ENCODE measurements at places on chromosomes 5 and 9.

DNA sequence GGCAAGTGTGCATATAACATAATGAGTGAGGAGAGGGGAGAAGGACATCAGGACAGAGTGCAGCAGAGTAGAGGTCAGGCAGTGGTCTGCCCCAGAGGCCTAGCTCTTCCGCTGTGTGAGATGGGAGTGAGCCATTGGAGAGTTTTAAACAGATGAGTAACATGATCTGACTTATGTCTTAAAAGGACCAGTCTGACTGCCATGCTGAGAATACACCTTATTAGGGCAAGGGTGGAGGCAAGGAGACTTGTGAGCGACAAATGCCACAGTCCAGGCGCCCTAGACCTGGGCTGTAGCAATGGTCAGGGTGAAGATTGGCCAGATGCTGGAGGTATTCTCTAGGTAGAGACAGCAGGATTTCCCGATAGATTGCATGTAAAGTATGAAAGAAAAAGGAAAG is 83.1 kb downstream of the WWC1 start:
- no peak for DNase-seq

GRCh38 chr9:138117836-138118235 is 240.3 kb downstream of the CACNA1B start:
- DNase-seq = no peak

GRCh38 chr5:75002271-75002670 is 50.1 kb downstream of the GCNT4 start:
- no peak for DNase-seq

GRCh38 chr5:6743161-6743560 is 29.9 kb downstream of the TENT4A start:
- no peak for DNase-seq

DNA sequence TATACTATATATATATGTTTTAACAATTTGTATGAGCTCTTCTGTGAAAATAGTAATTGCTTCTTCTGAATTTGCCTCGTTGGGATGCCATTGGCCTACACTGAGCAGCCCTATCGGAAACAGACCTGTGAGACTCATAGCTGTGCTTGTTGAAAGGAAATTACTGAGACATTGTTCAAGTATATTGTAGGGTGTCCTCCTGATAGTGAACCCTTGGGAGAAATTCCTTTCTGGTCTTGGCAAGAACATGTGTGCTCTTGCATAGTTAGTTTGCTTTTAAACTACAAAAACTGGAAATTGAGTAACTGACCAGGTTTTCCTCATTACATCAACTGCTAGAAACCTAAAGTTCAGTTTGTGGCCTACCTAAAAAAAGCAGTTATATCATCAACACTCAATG is 160.9 kb downstream of the LURAP1L start:
- DNase-seq = no peak

GRCh38 chr5:163345216-163345615 is 92.2 kb upstream of the CCNG1 start:
- no peak for DNase-seq

DNA sequence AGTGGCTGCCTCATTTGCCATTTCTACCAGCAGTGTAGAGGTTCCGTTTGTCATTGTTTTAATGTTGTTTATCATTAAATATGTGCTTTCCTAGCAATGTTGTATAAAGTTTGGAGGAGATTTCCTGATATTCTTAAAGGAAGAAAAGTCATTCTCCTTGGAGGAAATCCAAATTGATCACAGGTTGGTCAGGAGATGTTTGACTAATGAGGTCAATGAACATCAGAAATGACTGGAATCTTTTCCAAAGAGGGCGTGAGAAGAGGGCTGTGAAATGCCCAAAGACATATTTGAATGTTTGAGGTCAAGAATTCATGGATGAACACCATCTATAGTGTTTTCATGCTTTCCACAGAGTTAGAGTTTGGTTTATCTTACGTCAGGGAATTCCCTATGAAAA is 471.3 kb downstream of the MAT2B start:
- DNase-seq = no peak

Measured in COLO829 (cell line).